ENCODE measurements at places on chromosomes 2 and 18.

- DNase-seq, result peak; percentile 0
Observed at GRCh38 chr2:222424276-222424728, at the start of gene SGPP2. TSS of gene SGPP2 (plus strand) at chr2:222424543. CDS start at chr2:222424603, 60 bp downstream.

- no peak for DNase-seq
Observed at GRCh38 chr18:58520969-58521368, 107.9 kb downstream of the ALPK2 start.

GRCh38 chr2:107932979-107933378, 53.3 kb upstream of the SLC5A7 start:
- no peak for DNase-seq

GRCh38 chr2:101089419-101089818, 61.8 kb downstream of the TBC1D8 start:
- peak; percentile 3 for DNase-seq

DNA sequence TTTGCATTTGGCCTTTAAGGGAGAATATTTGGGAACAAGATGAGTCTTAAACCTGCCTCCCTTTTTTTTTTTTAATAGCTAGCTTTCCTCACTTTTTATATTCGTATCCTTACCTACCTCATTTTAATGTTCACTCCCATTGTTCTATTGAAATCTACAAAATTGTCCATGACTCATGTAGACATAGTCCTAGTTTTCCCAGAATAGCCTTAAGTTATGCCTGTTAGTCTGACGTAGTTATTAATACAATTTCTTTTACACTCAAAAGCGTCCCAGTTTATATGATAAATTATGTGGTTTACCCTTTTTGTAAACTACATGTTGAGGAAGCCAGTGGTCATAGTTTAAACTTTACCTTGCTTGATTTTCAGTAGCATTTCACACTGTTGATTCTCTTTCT, 73.4 kb downstream of the UBR3 start:
- no peak for DNase-seq

DNA sequence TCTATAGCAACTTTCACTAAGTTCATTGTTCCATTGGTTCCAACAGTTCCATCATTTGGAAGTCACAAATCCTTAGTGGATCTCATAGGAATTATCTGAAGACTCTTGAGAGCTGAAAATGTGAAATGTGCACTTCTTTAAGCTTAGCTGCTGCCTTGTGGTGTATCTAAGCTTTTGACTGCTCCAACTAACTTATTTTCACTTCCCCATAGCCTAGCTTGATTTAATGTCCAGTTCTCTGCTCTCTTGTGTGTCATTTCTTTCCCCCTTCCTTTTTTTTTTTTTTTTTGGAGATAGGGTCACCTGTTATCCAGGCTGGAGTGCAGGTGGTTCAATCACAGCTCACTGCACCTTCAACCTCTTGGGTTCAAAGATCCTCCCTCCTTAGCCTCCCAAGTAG, 34.9 kb upstream of the CD302 start:
- DNase-seq, result no peak

GRCh38 chr18:2240311-2240705, 331.0 kb downstream of the METTL4 start:
- no peak for DNase-seq

GRCh38 chr2:138280999-138281695, 220.4 kb upstream of the SPOPL start:
- no peak for DNase-seq

GRCh38 chr2:160010361-160011145, 51.9 kb downstream of the PLA2R1 start:
- no peak for DNase-seq

DNA sequence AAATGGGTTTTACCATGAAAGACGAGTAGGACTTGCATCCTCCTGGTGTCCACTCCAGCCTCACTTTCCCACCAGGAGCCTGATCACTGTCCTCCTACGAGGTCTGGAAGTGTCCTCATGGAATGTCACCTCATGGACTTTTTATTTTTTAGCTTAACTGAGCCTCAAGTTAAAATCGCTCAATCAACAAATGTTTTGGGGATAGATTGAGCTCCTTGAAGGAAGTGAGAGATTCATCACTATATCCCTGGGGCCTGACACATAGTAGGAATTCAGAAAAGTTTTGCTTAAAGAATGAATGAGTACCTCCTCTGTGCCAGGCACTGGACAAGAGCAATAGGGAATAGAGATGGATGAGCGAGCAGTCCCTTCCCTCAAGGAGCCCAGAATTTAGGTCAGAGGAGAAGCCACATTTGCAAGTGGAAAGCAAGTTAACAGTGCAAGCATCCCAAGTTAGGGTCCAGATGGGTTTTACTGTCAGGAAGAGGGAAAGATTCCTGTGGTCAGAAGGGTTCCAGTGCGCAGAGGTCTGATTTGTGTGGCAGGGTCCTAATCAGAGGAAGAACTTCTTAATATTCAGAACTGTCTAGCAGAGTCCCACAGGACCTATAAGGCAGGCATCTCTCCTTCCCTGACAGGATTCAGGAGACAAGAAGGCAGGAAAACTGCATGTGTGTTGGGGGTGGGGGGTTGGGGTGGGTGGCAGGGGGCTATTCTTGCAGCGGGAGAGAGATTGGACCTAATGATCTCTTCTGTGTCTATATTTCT, 67.0 kb downstream of the MYCN start:
- DNase-seq, result no peak

GRCh38 chr2:83787189-83787588, 671.9 kb downstream of the SUCLG1 start:
- no peak for DNase-seq

GRCh38 chr2:136225950-136226835, 108.2 kb upstream of the CXCR4 start:
- DNase-seq, result no peak

DNA sequence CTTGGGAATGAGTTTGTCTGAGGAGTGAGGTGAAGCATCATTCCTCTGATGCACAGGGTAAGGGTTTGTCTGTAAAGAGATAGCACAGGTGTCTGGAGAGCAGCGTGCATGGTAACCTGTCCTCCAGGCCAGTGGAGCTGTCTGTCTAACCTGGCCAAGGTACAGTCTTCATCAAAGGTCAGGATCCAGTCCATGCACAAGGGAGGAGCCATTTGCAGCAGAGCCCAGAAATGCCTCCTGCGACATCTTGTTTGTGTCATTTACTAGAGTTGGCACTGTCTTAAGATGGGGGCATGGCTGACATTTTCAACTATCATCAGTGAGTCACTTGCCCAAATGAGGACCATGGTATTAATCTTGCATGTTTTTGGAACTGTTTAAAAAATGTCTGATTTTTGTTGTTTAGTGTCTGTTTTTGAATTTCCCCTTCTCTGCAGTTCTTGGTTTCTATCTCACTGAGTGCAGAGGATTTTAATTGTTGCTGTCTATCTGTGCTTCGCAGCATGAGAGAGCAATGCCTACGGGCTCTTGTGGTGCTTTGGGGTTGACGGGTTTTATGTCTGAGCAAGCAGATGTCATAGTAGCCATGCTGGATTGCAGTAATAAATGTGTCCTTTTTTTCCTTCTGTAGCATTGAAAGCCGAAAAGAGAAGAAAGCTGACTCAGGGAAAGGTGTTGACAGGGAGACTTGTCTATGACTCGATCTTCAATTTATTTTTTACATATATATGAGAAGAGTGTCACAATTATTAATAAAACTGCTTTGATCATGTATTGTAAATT, 91.3 kb downstream of the DPP4 start:
- no peak for DNase-seq

DNA sequence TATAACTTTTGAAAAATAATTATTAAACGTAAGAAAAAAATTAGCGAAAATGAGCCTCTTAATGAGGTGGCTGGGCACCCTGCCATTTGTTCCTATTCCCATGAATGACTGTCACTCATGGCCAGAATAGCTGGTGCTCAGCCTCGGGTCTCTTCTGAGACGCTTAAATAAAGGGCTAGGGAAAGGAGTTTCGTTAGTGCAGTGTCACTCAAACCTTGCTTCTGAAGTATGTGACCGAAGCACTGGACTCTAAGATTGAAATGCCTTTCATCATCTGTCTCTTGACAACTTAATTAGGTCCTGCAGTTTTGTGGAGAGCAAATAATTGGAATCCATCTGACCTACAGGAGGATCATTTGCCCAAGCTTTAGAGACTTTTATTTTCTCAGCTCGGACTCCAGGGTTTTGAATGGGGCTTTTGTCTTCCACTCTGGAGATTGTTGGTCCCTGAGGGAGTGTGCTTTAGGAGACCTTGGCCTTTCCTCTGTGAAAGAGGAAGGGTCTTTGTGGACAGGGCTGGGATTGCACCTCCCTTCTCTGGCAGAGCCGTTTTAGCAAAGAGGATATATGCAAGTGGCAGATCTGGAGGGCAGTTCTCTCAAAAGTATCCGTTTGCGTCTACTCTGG, 42.3 kb upstream of the FHOD3 start:
- no peak for DNase-seq

DNA sequence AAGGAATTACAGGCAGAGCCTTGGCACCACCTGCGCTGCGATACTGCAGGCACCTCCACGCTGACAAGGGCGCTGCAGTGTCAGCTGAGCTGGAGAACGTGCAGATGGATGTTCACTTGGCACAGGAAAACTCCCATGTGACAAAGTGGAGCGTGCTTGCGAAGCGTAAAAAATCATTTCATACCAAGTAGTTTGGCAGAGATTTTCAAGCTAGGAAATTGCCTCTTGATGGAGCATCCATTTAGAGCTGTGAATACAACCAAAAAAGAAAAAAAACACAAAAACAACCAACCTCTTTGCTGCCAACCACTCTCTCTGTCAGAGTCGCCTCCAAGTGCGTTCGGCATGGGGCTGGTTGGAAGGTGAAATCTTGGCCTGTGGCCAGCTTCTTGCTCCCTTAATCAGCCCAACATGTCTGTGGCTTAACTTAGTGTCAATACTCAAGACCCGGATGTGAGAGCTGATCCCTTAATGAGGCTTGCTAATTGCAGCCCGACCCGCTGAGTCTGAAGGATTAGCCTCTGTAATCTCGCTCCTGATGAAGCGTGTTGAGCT, 38.1 kb downstream of the ACOXL start:
- DNase-seq, result no peak

DNA sequence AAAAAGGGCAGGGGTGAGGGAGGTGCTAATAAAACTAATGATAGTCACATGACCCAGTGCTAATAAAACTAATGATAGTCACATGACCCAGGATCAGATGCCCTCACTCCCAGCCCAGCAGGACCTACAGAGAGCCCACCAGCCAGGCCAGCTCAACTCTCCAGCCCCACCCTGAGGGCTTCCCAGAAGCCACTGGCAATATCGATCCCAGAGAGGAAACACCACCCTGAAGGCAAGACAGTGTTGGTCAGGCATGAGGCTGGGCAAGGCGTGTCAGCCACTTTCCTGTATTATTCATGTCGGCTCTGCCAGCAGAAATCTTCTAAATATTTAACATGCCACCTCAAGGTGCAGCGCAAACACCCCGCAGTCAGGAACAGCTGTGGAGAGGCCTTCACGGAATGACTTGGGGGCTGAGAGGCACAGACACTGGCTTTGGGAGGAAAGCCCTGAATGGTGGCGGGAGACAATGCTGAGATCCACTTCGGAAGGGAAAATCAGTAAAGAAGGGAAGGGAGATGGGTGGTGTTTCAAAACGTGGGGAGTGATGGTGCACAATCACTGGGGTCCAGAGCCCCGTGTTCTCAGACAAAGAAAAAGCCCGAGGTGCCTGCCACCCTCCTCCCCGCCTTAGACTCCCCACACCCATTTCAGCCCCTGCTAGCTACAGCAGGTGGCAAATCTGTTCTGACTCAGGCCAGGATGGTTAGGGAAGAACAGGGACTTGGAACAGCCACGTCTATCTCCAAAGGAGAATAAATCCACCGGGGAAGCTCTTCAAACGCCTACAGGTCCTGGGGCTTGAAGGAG, 1.4 kb downstream of the REEP1 start:
- DNase-seq, result no peak

GRCh38 chr2:217263756-217264155, 403.9 kb upstream of the TNP1 start:
- DNase-seq, result no peak

GRCh38 chr18:74479486-74480148, 16.5 kb upstream of the CNDP2 start:
- DNase-seq, result no peak

DNA sequence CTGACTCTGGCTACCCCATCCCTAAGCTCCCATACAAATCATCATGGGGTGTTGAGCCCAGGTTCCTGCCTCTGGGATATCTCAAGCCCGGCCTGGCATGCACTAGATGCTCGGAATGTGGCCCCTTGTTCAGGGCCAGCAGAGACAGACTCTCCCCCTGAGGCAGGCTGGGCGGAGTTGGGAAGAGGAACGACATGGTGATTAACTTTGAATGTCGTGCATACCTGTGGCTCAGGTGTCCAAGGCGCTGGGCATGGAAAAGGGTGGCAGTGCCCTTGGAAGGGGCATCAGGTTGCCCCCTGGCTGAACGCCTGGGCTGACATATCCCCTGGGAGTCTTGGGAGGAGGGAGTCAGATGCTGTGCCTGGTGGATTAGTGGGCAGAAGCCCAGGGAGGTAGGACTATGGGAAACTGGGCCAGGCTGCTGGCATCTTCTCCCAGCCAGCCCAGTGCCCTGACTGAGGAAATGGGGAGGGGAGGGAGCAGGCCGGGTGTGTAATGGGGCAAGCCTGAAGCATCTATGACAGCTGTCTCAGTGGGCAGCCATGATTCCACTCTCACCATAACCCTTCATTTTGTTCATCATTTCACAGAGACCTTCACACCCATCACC, 57.8 kb upstream of the OTOF start:
- no peak for DNase-seq

DNA sequence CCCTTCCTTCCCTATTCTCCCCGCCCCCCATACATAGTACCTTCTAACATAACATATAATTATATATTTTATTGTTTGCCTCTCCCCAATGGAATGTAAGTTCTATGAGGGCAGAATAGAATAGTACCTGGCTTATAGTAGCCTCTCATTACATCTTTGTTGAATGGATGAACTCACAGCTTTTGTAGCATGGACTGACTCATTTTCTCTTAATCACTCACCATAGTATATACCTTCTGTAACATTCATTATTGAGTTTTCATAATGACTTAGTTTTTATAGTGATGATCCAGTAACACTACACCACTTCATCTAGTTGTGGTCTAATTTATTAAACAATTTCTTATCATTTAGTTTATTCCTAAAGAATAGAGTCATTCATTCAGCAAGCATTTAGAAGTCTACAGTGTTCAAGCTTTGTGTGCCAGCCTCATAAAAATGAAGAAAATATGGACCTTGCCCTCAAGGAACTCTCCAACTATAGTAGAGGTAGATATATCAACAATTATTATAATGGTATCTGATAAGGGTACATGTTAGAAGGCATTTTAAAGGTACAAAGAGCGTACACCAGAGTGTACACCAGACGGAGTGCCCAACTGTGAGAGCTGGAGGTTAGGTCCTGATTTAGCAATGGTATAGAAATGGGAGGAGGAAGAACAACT, 31.1 kb downstream of the NCOA1 start:
- DNase-seq, result no peak

GRCh38 chr2:201840726-201841125, 34.4 kb downstream of the CDK15 start:
- no peak for DNase-seq

- no peak for DNase-seq
Observed at GRCh38 chr2:125961739-125962138, 694.2 kb upstream of the GYPC start.

- DNase-seq, result no peak
Observed at GRCh38 chr2:136128366-136128765, 10.4 kb upstream of the CXCR4 start.
